Activated T-helper 2 cell treated with anti-CD3 and anti-CD28 coated beads, Interferon-gamma antibody, Interleukin-2, Interleukin-4, amounts not matched to agents 10 μg/mL and 5 μg/mL and 100 μg/mL, durations not matched to agents 14 hours and 24 hours and 36 hours (primary cell): ENCODE measurements at places on chromosomes 13 and 19.

GRCh38 chr13:98939660-98940191, 38.1 kb downstream of the DOCK9 start:
- no peak for DNase-seq

- no peak for DNase-seq
These were observed 52.8 kb downstream of the TNFSF13B start for GRCh38 chr13:108322206-108322824.

- no peak for DNase-seq
These were observed 363.3 kb downstream of the LIG4 start for GRCh38 chr13:107852072-107852471.

- no peak for DNase-seq
These were observed 13.5 kb downstream of the SMG9 start for GRCh38 chr19:43741075-43741825.

DNA sequence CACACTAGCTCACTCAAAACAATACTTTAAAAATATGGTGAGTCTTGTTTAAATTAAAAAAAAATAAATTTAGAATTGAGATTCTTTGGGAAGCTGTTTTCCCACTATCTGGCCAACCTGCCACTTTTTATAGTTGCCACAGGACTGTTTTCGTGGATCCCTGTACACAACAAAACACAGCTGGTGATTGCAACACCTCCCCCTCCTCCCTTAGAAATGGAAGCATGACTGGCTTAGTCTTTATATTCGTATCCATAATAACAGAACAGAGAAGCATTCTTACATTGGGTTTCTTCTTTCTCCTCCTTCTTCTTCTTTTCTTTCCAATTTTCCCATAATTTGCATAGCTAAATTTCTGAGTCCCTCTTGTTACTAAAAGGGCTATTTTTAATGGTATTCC, 79.5 kb upstream of the GJB6 start:
- DNase-seq, result no peak
